ENCODE measurements at places on chromosomes 12 and 14.

- DNase-seq = no peak
Observed at GRCh38 chr12:96099986-96100385, 64.6 kb upstream of the LTA4H start.

GRCh38 chr12:96121271-96121711 is 72.9 kb upstream of the ELK3 start:
- DNase-seq = no peak

DNA sequence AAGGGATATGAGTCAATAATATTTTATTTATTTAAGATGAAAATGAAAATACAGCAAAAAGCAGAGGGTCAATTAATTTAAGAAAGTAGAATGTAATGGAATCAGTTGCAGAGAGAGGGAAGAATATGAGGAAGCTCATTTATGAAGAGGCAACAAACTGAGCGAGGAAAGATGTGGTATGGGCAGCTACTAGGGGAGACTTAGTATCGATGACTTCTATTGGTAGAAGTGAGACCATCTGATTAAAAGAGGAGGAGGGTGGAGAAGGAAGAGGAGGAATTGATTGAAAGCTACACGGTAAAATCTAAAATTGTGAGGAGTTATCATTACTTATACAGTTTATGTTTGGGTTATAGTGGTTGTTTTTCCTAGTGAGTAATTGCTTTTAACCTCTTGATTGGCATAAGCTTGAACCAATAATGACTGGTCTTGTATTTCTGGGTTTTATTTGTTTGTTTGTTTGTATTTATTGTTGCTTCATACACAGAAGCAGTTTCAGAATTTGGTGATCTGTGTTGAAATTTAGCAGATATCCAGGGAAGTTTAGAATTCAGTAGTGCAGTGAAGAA is 121.0 kb downstream of the LRRIQ1 start:
- DNase-seq = no peak

GRCh38 chr12:88750867-88751543 is 170.7 kb upstream of the KITLG start:
- no peak for DNase-seq

DNA sequence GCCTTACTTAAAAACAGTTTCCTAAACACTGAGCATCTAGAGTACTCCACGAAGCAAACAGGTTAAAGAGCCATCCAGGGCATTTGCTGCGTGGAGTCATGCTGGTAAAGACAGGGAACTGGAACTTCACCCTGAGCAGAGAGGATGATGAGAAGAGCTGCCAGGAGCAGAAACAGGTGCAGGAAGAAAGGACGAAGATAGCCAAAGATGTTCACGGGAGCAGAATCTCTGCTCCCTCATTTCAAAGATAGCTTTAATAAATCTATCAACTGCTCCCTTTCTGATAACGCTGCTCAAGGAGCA is 280.8 kb upstream of the FKBP4 start:
- no peak for DNase-seq

- DNase-seq = no peak
Observed at GRCh38 chr12:112979041-112979680, 842 bp downstream of the OAS2 start.

GRCh38 chr14:73258845-73259611 is 21.7 kb downstream of the PAPLN start:
- DNase-seq = no peak

DNA sequence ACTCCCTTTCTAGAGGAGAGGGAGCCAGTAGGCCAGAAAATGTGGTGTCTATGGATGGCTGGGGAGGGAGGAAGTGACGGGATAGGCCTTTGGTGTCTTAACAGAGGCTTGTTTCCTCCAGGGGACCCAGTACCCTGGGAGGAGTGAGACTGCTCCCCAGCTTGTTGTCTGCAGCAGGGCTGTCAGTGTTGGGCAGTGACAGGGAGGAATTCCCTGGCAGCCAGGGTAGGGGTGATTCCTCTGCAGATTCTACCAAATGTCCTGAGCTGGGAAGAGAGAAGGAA is 64.0 kb downstream of the GALNT16 start:
- no peak for DNase-seq

DNA sequence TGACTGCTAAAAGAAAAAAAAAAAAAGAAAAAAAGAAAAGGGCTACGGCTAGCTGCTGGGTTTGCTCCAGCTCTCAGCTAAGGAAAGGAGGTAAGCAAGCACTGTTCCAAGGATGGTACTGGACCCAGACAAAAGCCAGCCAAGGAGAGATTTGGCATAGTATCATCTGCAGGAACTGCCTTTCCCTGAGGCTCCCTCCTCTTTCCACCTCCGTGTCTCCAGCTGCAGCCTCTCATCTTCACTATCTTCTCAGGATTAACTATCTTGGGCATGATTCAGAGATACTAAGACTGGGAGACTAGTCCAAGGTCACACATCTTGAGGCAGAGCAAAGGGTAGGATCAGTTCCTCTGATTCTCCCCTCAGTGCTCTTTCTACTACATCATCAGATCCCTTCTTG is 6.0 kb downstream of the KITLG start:
- DNase-seq = no peak

GRCh38 chr14:103427485-103428443 is 42.5 kb downstream of the MARK3 start:
- DNase-seq = no peak

DNA sequence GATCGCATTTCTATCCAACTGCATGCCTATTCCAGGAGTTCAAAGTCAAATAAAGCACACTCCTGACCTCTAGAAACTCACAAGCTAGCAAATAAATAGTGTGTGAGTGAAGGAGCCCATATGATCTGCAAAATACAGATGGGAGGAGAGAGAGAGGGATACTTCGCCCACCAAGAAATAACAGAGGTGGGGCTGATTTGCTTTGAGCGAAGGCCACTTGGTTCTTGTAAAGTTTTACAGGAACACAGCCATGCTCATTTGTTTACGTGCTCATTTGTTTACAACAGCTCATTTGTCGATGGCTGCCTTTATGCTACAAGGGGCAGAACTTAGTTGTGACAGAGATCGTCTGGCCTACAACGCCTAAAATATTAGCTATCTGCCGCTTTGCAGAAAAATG is 63.4 kb upstream of the GPATCH2L start:
- no peak for DNase-seq

DNA sequence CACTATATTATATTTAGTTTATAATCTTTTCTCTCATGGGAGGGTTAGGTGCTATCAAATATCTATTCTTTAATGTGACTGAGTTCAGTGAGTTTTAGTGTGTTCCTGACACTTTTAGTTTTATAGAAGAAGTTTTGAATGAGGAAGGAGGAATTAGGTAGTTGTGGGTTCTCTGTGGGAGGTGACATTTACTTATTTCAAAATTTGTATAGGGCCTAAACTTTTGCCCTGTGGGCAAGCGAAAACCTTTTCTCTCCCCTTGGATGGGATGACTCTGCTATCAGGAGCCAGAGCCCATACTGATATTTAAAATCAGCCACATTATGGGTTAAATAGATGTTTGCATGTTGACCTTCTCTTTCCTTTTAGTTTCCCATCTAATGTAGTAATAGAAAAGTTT is 43.6 kb downstream of the SPATS2 start:
- DNase-seq = no peak

GRCh38 chr14:106792543-106792942 is 1266.2 kb downstream of the TMEM121 start:
- no peak for DNase-seq

- no peak for DNase-seq
Observed at GRCh38 chr14:57747036-57747435, 118.9 kb downstream of the SLC35F4 start.

GRCh38 chr14:49861699-49862088 is 9.1 kb upstream of the NEMF start:
- DNase-seq = peak; percentile 55

DNA sequence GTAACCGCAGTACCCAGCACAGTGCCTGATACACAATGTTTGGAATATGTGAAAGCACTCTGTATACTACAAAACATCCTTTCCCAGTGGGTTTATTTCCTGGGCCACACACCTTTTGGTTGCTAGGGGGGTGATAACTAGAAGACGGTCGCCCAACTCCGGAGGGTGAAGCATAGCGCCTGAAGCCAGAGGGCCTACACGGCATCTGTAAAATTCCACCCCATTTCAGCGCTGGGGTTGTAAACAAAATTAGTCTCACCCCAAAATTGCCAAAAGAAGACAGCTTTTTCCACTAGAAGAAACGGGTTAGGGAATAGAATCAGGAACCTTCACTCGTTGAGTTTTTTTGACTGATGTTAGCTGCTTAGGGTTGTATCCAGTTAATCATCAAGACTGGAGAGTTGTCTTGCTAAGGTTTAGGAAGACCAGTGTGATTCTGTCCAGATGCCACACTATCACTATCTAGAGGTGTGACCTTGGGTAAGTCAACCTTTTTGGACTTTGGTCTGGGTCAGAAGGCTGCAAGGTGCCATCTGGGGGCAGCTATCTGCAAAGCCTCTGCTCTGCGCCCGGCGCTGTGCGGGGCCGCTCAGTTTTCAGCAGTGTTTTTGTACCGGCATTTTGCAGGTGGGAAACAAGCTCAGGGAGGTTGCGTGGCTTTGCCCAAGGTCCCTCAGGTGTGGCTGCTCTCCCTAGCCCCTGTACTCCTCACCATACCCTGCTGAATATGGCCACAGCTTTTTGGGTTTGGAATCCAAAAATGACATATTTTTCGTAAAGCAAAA is 1.3 kb downstream of the ZNF839 start:
- DNase-seq = no peak

- DNase-seq = no peak
Observed at GRCh38 chr14:99064262-99064954, 207.6 kb downstream of the BCL11B start.

- DNase-seq = no peak
Observed at GRCh38 chr14:90523961-90524875, 127.4 kb downstream of the CALM1 start.

GRCh38 chr14:35215110-35215813 is 76.9 kb upstream of the PSMA6 start:
- peak; percentile 43 for DNase-seq

- DNase-seq = no peak
Observed at GRCh38 chr14:75333606-75334548, 55.2 kb downstream of the FOS start.

- DNase-seq = no peak
Observed at GRCh38 chr14:92651106-92651757, 97.2 kb downstream of the LGMN start.

- DNase-seq = no peak
Observed at GRCh38 chr12:2373307-2373706, 320.5 kb downstream of the CACNA1C start.

DNA sequence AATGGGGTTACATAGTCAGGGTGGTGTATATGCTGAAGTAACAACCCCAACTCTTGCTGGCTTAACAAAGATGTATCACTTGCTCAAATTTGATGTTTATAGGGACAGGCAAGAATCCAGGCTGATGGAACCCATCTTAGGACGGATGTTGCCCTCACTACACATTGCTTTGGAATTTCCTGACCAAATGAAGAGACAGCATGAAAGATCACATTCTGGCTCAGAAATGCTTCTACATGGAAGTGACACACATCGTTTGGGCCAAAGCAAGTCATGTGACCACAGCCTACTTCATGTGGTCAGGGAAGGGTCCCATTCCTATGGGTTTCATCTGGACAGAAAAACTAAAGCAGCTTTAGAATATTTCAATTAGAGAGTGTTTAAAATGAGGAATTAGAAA is 345.8 kb downstream of the TMEM132D start:
- no peak for DNase-seq

DNA sequence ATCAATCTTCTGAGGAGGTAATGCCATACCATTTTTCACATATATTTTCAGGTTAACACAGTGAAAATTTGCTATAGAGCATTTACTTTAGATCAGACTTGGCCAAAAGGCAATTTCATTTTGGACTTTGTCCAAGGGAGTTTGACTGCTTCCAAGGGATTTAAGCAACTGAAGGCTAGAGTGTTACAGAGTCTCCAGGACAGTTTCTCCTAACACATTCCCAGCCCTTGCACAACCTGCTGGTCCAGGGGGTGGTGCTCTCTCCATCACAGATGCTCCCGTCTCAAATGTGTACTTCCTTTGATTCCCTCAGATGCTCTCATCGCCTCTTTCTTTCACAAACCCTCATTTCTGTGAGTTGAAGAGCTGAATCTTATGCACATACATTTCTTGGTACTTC is 143.1 kb downstream of the TPH2 start:
- no peak for DNase-seq

- DNase-seq = no peak
Observed at GRCh38 chr12:26473291-26473690, 277.9 kb downstream of the SSPN start.

DNA sequence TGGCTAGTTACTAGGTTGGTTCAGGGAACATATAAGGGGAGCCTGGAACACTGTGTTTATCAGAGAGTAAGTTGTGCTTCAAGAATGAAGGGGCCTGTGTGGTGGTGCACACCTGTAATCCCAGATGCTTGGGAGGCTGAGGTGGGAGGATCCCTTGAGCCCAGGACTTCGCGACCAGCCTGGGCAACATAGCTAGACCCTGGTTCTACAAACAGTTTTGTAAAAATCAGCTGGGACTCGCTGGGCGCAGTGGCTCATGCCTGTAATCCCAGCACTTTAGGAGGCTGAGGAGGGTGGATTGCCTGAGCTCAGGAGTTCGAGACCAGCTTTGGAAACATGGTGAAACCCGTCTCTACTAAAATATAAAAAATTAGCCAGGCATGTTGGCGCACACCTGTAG is 42.1 kb upstream of the GPR132 start:
- DNase-seq = no peak

GRCh38 chr12:13377698-13378097 is 181.2 kb downstream of the EMP1 start:
- DNase-seq = no peak

GRCh38 chr12:31970199-31970598 is 11.0 kb downstream of the RESF1 start:
- no peak for DNase-seq

DNA sequence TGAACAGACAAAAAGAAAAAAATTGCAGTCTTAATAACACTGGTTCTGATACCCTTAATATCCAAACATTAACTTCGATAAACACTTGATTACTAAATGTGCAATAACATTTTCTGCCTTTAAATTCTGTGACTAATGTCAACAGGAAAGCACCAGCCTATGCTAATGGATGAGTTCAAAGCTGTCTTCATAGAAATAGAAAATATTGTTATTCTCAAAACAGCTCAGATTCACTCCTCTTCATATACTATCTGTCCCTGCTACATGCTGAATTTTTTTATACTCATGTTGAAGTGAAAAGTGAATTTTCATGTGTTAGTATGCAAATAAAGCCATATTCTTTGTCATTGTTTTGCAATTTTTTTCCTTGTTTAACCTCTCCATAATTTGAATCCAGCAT is 13.9 kb downstream of the TAS2R43 start:
- no peak for DNase-seq

Measured in iPS-NIHi11 (cell line).